ENCODE measurements at places on chromosomes 11 and 22. TPM values are rescaled to one million over a fixed set of nuclear protein-coding genes. Genes with fewer than 3 reads are reported as not detected.
A peak's percentile ranks its signal among the peaks of the same experiment; 100 is the strongest.

C11orf86 gene
- total RNA-seq = not detected

- DNase-seq = no peak
Observed at GRCh38 chr11:133945087-133945974, 11.4 kb downstream of the IGSF9B start.

- DNase-seq = peak; percentile 86
Observed at GRCh38 chr11:35145271-35145670, 6.3 kb downstream of the CD44 start.

CRYBB1 gene
- total RNA-seq = not detected

OR6T1 gene
- total RNA-seq = not detected

- no peak for DNase-seq
Observed at GRCh38 chr11:15688351-15688792, 573.6 kb downstream of the INSC start.

GRCh38 chr22:36324414-36324813, 63.4 kb downstream of the MYH9 start:
- no peak for DNase-seq

- DNase-seq = peak; percentile 71
Observed at GRCh38 chr11:59283825-59284772, 71.4 kb upstream of the MPEG1 start.

DDX17 gene
- total RNA-seq = 342 TPM

- no peak for DNase-seq
Observed at GRCh38 chr11:45847911-45848316, 639 bp downstream of the CRY2 start.

SHANK3 gene
- total RNA-seq = 0.08 TPM

CATSPERZ gene
- total RNA-seq = 0.29 TPM

JAML gene
- total RNA-seq = 3.7 TPM

KREMEN1 gene
- 0.40 TPM for total RNA-seq

MAP6 gene
- 0.21 TPM for total RNA-seq

B4GAT1 gene
- 5.9 TPM for total RNA-seq

DNA sequence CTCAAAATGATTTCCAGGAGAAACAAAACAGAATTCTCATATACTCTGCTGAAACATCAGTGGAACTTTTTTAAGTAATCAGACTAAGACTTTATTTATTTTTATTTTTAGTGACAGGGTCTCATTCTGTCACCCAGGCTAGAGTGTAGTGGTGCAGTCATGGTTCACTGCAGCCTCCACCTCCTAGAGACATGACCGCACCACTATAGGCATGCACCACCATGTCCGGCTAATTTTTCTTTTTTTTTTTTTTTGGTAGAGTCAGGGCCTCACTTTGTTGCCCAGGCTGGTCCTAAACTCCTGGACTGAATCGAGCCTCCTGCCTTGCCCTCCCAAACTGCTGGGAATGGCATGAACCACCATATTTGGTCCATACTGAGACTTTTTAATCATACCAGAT, 42.9 kb downstream of the PRDM10 start:
- DNase-seq = no peak

NRIP3 gene
- not detected for total RNA-seq

DNA sequence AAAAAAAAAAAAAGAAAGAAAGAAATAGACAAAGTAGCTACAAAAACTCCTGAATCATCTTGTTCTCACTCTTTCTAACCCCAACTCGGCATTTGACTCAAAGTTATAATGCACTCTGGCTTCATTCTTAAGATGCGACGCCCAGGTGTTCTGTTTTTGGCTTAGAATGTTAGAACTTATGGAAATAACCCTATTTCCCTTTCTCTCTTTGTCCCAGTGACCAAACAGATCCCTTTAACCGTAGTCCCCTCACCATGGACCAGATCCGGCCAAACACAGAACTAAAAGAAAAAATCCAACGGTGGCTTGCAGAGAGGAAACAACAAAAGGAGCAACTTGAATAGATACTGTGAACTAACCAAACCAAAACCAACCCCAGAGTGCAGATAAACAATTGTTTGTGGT, 5.3 kb upstream of the ATP5MG start:
- no peak for DNase-seq

OR8A1 gene
- total RNA-seq = not detected

GRCh38 chr11:119323532-119324033, 6.7 kb upstream of the MCAM start:
- DNase-seq = peak; percentile 37

GRCh38 chr11:103845331-103845730, 191.1 kb upstream of the DDI1 start:
- no peak for DNase-seq

RNF169 gene
- 13.1 TPM for total RNA-seq

GRCh38 chr22:47091246-47091651, 328.8 kb downstream of the TBC1D22A start:
- no peak for DNase-seq

OR52B6 gene
- not detected for total RNA-seq

All from GM12878 (cell line).